ENCODE measurements at places on chromosomes 5 and 9.
A peak's percentile ranks its signal among the peaks of the same experiment; 100 is the strongest.

DNA sequence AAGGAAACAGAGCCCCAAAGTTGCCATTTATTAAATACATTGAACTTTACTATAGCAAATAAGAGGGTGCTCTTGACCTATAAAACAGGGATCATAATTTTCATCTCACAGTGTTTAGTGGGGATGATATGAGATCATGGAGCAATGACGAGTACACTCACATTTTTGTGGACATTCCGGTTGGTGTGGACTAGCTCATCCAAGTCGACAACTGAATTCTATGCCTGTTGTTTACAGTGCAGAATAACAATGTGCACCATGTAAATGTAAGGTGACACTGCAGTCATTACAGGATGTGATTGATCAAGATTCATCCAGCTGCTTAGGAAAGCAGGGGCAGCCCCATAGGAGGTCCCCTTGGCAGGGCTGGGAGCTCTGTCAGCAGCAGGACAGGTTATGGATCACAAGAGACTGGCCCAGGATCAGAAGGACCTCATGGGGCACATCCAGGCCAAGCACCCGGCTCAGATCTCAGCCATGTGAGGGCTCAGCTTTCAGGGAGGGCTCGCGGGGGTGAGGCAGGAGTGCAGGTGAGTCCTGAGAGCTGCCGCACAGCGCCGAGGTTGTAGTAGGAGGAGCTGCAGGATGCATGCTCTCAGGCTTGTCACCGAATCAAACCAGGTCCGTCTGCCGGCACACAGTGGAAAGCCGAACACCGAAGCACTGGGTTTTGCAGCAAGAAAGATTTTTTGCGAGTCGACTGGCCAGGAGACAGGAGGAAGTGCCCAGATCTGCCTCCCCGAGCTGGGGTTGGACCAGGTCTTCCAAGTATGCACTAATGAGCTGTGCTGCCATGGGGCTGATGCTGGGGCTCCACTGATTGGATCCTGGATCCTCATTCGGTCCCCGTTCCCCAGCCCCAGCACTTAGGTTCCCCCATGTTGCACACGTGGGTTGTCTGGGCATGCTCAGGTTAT is 28.2 kb downstream of the MRPL36 start:
- no peaks in the 10 kb centered on the region for H3K36me3 ChIP-seq
- H3K27me3 ChIP-seq, result no peaks in the 10 kb centered on the region
- DNase-seq, result no peak
- H3K27ac ChIP-seq, result no peak overlapping the region

GRCh38 chr5:120683580-120683979 is 219.5 kb downstream of the PRR16 start:
- no peak overlapping the region for H3K4me3 ChIP-seq
- no peaks in the 10 kb centered on the region for H3K27me3 ChIP-seq
- no peak overlapping the region for H3K27ac ChIP-seq
- DNase-seq, result no peak
- no peaks in the 10 kb centered on the region for H3K4me1 ChIP-seq
- no peaks in the 10 kb centered on the region for H3K36me3 ChIP-seq

GRCh38 chr5:158382473-158382872 is 523.5 kb upstream of the CLINT1 start:
- no peak overlapping the region for H3K4me3 ChIP-seq
- H3K27ac ChIP-seq, result no peak overlapping the region
- H3K36me3 ChIP-seq, result no peaks in the 10 kb centered on the region
- DNase-seq, result peak; percentile 8
- no peaks in the 10 kb centered on the region for H3K4me1 ChIP-seq

- no peaks in the 10 kb centered on the region for H3K4me1 ChIP-seq
- H3K36me3 ChIP-seq, result no peaks in the 10 kb centered on the region
- no peak overlapping the region for H3K4me3 ChIP-seq
- no peak for DNase-seq
These were observed 222.5 kb upstream of the TAS2R1 start for GRCh38 chr5:9852671-9853070.

DNA sequence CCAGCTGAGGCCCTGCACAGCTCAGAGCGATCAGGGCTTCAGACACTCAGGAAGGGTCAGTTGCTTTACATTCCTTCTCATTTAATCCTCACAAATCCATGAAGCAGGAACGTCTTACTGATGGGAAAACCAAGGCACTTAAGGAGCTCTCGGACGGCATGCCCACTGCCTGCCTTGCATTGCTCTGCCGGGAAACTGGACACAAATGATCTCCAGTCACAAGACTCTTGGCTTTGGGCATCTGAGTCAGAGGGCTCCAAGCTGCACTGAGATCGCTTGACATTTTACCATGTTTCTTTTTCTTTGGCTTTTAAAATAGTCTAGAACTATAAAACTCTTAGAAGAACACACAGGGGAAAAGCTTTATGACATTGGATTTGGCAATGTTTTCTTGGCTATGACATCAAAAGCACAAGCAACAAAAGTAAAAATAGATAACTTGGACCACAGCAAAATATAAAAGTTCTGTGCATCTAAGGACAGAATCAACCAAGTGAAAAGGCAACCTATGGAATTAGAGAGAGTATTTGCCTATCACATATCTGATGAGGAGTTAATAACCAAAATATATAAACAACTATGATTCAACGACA is 43.6 kb upstream of the HRH2 start:
- H3K27ac ChIP-seq, result no peak overlapping the region
- H3K4me3 ChIP-seq, result no peak overlapping the region
- no peaks in the 10 kb centered on the region for H3K36me3 ChIP-seq
- DNase-seq, result no peak
